ENCODE measurements at places on chromosomes 2 and 18. TPM values are rescaled to one million over a fixed set of nuclear protein-coding genes. Genes with fewer than 3 reads are reported as not detected.

PSTPIP2 gene
- total RNA-seq: 5.6 TPM

RABL2A gene
- 2.1 TPM for total RNA-seq

ERFE gene
- 1.3 TPM for total RNA-seq

HJURP gene
- total RNA-seq: 22.9 TPM

SCN9A gene
- 0.30 TPM for total RNA-seq

DYTN gene
- not detected for total RNA-seq

GFPT1 gene
- total RNA-seq: 16.1 TPM

SP110 gene
- total RNA-seq: 16.4 TPM

ST8SIA5 gene
- total RNA-seq: not detected

ZC3H8 gene
- 3.3 TPM for total RNA-seq

TMEM237 gene
- total RNA-seq: 49.4 TPM

FTCDNL1 gene
- 0.93 TPM for total RNA-seq

GPR75 gene
- 0.94 TPM for total RNA-seq

ARHGEF33 gene
- total RNA-seq: 0.07 TPM

ZNF892 gene
- total RNA-seq: 2.6 TPM
